Inflammatory macrophage treated with lipopolysaccharide for 1 hour (primary cell): ENCODE measurements at places on chromosomes 6 and 20.

DNA sequence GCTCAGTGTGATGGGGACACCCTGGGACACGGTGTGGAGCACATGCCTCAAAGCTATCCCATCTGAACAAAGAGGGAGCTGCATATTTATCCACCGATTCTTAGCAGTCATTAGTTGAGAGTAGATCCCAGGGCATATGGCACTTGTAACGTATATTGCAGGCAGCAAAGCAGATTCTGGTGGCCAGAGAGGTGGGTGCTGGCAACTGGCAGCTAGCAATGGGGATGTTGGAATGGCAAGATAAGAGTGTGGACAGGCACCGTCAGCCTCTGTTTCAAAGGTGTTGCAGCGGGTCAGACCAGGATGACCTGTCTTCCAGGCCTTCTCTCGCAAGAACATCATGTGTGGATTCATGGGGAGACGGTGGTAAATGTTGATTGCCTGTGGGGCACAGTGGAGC, 287.8 kb upstream of the RNF24 start:
- DNase-seq, result no peak

DNA sequence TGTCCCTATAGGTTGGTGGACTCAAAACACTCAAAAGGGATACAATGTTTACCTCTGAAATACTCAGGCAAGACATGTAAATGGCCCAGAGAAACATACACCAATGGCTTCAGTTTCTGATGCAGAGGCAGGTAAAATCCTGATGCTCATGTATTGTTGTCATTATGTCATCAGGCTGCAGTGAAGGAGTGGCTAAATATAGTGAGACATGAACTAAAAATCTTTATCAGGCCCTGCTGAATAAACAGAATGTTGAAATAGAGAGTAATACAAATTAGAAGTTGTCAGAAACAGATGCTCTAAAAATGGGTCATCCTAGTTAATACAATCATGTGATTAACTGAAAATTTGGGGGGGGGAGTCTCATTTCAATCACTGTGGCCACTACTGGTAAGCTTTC, 20.4 kb downstream of the PTPRK start:
- DNase-seq, result no peak

GRCh38 chr20:33059136-33059535, 5.4 kb downstream of the BPIFB3 start:
- no peak for DNase-seq

GRCh38 chr6:36788768-36789167, 50.5 kb downstream of the CPNE5 start:
- DNase-seq, result no peak

GRCh38 chr20:14984768-14985622, 647.6 kb upstream of the FLRT3 start:
- DNase-seq, result no peak

DNA sequence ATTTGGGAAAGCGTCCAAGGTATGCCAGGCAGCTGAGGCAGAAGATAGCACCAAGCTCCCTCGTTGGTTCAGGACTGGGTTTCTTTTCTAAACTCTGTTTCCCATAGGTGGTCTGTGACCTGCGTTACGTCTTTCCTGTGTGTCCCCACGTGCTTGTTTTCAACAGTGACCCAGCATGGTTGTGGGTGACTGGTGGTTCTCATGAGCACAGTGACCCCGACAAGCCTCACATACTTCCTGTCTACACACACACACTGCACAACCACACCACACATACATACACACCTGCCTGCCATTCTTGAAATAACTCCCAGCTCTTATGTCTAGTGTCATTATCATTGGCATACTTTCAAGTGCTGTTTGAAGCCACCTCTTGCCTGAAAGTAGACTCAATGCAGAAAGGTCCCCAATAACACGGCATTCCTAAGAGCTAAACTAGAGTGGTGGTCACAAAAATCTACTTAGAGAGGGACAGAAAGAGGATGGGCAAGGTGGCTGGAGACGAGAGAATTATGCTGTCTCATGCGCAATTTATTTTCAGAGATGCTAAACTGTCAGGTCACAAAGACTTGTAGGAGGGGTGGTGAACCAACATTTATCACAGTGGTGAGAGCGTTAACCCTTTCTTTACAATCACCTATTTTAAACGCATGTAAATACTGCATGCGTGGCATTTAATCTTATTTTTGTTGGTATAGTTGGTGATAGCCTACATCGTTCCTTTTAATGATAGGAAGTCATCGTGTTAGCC, 66.7 kb downstream of the GCNT2 start:
- DNase-seq, result no peak

- DNase-seq, result no peak
These were observed 251.4 kb downstream of the SOD2 start for GRCh38 chr6:159441704-159441981.

GRCh38 chr6:75167851-75168250, 38.0 kb downstream of the COL12A1 start:
- no peak for DNase-seq

GRCh38 chr6:36925809-36926208, 28.7 kb upstream of the PI16 start:
- no peak for DNase-seq

DNA sequence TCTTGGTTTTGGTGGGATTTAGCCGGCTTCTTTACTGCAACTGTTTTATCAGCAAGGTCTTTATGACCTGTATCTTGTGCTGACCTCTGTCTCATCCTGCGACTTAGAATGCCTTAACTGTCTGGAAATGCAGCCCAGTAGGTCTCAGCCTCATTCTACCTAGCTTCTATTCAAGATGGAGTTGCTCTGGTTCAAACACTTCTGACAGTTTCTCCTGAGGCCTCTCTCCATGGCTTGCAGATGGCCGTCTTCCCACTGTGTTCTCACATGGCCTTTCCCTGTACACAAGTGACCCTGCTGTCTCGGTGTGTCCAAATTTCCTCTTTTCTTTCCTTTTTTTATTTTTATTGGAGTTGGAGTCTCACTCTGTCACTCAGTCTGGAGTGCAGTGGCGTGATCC, 4.2 kb upstream of the CCM2L start:
- DNase-seq, result no peak

- DNase-seq, result no peak
These were observed 78.8 kb upstream of the MAP7 start for GRCh38 chr6:136628996-136629395.

- no peak for DNase-seq
These were observed 47.9 kb upstream of the RNF8 start for GRCh38 chr6:37305841-37306425.

GRCh38 chr6:64838726-64839125, 868.3 kb downstream of the EYS start:
- no peak for DNase-seq

GRCh38 chr6:98041921-98042320, 758.9 kb upstream of the MMS22L start:
- no peak for DNase-seq

DNA sequence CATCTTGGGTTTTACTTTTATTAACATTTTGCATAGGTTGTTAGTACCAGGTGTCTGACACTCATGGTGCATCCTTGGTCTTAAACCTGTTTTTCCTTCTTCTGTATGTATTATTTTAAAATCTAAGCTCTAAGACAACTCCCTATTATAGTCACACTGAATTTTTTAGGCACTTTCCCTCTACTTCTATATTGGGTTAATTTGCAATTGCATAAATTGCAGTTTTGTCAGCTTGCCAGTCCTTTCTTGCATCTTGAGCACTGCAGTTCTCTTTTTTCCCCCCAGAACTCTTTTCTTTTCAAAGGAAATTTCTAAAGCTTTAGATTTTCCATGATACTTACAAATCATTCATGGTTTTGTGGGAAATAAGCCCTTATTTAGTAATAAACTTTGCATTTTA, 70.6 kb downstream of the ZNF292 start:
- DNase-seq, result no peak

DNA sequence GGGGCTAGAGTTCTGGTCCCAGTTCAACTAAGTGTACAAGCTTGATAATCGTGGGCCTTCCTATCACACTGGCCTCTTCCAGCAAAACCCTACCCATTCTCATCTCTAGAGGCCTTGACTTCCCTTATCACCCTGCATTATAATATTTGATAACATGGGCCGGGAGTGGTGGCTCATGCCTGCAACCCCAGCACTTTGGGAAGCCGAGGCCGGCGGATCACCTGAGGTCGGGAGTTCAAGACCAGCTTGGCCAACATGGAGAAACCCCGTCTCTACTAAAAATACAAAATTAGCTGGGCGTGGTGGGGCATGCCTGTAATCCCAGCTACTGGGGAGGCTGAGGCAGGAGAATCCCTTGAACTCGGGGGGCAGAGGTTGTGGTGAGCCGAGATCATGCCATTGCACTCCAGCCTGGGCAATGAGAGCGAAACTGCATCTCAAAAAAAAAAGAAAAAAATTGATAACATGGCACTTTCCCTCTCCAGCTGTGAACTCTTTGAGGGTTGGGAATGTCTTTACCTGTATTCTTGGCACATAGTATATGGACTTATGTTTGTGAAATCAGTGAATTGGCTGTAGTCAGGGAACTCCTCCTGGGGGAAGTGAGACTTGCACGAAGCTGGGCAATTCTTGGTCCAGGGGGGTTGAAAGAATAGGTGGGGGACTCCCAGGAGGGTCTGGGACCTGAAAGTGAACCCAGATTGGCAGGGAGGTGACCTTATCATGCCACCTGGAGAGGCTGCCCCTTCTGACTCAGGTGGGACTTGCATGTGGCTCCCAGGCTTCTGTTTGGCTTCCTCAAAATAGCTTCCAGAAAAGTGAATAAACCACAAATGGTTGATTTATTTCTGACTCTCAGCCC, 915 bp upstream of the C6orf47 start:
- no peak for DNase-seq

DNA sequence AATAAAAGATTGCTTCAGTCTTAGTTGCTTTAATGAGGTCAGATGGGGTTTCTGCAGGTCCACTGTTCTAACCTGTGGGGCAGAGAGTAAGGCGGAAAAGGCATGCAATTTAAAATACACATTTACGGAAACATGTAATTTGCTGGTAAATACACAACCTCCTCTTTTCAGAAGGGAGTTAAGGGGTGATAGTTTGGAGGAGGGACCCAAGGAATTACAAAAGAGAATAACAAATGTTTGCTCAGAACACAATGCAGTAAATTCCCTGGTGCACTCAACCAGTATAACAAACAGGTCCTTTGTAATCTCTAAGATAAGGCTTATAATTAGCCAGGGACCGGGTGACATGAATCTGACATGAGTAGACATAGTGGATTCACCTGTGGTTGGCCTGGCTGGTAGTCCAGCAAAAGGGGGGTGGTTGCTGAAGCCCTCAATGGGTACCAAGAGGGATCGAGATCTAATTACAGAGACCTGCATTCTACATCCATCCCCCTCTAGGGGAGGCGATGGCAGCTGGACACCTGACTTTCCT, 295.1 kb downstream of the PHACTR1 start:
- no peak for DNase-seq

DNA sequence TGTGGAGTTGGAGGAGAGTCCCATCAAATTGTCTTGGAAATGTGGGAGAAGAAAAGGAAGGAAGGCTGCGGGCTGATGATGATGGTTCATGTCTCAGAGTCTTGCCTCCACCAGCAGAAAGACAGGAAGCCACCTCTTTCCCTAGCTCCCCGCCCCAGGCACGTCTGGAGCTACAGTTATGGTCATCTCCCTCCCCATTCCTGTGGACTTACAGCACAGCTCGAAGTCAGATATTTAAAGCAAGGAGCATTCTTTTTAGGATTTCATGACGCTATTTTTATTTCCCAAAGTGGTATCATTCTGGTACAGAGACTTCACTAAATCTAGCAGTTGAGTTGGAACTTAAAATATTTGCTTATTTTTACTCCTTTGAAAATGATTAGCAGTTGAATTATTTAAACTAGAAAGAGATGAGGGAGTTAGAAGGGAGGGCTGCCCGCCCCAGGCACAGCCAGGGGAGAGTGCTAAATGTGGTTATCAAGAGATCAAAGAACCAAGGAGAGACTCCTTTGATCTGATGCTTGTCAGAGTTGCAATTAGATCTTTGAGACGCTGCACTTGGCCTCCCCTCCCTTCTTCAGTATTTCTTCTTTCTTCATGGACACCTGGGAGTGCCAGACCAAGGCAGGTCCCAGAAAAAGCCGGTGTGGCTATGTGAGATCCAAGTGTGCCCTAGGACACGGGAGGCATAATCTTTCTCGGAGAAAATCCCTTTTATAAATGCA, 199.9 kb upstream of the SOX4 start:
- DNase-seq, result no peak

GRCh38 chr6:72740135-72740534, 118.3 kb downstream of the KCNQ5 start:
- DNase-seq, result no peak

DNA sequence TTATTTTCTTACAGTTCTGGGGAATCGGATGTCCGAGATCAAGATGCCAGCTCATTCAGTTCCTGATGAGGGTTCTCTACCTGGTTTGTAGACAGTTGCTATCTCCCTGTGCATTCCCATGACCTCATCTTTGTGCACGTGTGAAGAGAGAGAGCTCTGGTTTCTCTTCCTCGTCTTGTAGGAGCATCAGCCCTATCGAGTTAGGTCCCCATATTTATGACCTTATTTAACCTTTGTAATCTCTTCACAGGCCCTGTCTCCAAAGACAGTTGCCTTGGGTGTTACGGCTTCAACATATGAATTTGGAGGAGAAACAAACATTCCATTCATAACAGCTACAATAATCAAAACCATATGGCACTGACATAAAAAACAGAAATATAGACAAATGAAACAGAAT, 455.3 kb downstream of the HACE1 start:
- no peak for DNase-seq

DNA sequence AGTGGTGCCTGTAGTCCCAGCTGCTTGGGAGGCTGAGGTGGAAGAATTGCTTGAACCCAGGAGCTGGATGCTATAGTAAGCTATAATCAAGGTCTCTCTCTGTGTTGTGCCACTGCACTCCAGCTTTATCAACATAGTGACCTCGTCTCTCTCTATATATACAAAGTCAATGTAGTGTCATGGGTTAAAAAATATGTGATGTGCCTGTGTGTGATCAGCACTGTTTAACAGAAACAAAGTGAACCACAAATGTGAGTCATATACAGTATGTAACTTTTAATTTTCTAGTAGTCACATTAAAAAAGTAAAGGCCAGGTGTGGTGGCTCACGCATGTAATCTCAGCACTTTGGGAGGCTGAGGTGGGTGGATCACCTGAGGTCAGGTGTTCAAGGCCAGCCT, 85.3 kb upstream of the RNF24 start:
- no peak for DNase-seq

GRCh38 chr6:67757465-67758033, 877.5 kb upstream of the ADGRB3 start:
- no peak for DNase-seq

GRCh38 chr20:47865912-47866311, 80.6 kb upstream of the SULF2 start:
- DNase-seq, result no peak

DNA sequence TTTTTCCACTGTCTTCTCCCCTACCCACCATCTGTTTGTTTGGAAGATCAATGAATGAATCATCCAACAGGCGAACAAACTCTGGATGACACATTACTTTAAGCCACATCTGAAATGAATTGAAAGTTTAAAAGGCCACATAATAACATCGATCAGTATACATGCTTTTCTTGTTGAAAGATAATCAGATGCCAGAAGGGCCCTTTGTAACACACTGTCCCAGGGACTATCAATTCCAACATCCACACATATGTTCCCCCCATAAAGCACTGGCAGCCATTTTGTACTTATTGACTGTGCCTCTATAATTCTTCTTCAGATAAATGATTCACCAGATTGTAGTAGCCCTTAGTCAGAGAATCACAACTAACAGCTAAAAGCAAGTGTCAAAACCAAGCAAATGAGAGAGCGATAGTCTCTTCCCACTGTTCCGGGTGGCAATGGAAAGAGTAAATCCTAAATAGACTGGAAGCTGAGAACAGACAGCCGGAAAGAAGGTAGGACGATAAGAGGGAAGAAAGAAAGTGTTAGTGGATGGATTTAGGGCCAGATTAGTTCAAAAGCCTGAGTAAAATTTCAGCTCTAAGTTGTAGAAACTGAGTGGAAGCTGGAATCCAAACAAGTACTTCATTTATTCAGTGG, 184.9 kb upstream of the TENT5A start:
- no peak for DNase-seq
